Immature natural killer cell (primary cell): ENCODE measurements at places on chromosomes 11 and 22.

- DNase-seq, result no peak
These were observed 103.2 kb downstream of the XKR3 start for GRCh38 chr22:16721961-16722360.

DNA sequence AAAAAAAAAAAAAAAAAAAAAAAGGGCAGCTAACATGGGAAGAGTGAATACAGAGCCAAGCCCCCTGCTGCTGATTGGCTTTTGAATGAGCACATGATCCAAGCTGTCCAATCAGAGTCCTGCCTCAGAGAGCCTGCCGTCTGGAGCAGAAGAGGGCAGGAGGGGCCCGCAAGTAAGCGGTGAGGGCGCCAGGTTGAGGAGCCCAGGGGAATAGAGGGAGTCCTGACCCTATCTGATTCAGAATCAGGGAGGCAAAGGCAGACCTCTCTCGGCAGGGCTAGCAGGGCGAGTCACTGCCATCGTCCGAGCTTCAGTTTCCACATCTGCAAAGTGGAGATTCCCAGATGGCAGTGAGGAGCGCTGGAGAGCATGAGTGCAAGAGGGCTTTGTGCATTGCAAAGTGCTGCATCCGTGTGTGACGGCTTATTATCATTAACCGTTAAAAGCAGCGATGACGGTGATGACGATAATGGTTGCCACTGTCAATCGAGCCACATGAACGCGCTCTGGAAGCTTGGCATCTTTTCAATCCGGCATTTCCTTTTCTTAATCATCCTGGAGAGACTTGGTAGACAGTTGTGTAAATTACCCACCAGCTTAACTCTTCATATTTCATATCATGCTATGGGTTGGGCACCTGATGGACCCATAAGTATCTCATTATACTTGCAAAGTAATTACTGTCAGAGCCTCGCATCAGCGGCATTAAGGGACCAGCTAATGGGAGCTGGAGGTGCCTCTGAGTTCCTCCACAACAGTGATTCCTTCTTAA, 68.6 kb upstream of the ATXN10 start:
- no peak for DNase-seq

GRCh38 chr22:38097058-38097457, 13.1 kb upstream of the SLC16A8 start:
- no peak for DNase-seq

DNA sequence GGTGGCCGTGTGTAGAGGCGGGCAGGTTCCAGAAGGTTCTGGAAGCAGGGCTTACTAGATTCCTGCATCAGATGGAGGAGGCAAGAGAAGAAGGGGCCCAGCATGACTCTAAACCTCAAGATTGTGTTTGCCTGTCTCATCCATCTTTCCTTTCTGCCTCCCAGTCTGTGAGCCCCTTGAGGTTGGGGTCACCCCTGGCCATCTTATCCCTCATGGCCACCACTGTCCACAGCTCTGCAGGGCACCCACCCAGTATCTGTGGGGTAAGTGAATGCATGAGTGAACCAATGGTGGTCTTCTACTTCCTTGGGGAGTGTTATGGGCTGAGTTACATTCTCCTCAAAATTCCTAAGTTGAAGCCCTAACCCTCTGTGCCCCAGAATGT, 79.3 kb downstream of the MYEOV start:
- no peak for DNase-seq

DNA sequence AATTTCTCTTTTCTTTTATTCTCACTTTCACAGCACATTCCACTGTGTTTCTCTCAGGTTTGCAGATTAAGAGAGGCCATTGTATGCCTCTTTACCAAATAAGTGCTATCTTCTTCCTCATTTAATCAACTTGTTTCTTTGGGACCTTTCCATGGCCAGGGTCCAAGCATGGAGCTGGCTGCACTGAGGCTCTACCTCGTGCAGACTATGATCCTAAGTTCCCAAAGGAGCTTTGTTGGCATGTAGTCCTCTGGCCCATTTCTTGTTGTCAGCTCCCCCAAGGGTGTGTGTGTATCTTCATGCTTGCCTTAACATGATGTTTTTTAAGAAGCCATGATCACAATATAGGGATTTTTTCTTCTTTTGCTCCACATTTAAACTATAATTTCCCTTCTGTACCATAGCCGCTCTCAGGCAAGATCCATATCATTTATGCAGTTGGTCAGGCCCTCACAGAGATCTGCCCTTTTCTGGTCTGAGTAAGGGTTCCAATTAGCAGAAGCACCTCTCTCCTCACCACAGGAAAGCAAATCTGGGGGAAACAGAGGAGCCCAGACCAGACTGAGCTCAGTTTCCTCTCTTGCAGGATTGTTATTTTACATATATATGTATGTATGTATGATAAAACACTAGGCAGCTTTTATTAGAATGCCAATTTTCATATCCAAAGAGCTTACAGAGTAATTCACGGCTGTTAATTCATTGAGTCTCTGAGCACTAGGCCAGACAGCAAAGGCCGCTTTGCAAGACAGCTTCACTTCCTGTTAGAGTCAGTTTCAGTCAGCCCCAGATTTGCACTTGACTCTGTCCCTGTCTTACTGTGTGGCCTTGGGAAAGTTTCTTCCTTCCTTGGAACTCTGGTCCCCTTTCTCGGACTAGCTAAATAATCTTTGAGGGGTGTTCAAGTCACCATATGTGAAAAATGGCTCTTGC, 34.3 kb downstream of the CYB5R2 start:
- DNase-seq, result no peak

DNA sequence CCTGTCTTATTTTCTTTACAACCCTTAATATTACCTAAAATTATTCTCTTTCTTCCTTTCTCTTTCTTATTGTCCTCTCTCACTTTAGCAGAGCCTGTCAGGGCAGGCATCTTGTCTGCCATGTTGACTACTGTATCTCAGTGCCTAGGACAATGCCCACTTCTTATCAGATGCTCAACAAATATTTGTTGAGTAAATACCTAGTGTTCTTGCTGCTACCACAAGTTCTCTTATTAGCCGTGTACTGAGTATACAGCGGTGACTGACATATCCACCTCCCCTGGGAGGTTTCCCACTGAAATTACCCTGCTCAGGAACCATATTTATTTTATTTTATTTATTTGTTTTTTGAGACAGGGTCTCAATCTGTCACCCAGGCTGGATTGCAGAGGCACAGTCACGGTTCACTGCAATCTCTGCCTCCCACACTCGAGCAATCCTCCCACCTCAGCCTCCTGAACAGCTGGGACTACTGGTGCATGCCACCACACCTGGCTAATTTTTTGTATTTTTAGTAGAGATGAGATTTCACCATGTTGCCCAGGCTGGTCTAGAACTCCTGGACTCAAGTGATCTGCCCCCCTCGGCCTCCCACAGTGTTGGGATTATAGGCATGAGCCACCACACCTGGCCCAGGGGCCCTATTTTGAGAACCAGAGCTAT, 6.7 kb downstream of the HPX start:
- no peak for DNase-seq

GRCh38 chr11:10792385-10793068, 16.2 kb downstream of the EIF4G2 start:
- DNase-seq, result peak; percentile 80

GRCh38 chr11:105491394-105491793, 118.5 kb upstream of the GRIA4 start:
- DNase-seq, result no peak

DNA sequence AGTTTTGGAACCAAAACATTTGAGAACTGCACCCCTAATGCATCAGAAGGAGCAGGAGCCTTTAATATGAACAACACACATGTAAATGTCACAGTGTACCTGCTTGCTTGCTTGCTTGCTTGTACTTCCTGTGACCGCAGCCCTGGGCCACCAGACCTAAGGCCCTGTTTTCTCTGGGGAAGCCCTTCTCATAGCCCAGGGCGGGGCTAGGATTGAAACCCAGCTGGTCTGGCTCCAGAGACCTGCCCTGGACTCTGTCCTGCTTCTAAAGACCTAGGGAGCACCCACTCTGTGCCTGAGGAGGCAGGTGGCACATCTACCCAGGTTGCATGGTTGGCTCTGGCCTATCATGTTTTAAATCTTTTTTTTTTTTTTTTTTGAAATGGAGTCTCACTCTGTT, 7.6 kb upstream of the MCM5 start:
- DNase-seq, result no peak

DNA sequence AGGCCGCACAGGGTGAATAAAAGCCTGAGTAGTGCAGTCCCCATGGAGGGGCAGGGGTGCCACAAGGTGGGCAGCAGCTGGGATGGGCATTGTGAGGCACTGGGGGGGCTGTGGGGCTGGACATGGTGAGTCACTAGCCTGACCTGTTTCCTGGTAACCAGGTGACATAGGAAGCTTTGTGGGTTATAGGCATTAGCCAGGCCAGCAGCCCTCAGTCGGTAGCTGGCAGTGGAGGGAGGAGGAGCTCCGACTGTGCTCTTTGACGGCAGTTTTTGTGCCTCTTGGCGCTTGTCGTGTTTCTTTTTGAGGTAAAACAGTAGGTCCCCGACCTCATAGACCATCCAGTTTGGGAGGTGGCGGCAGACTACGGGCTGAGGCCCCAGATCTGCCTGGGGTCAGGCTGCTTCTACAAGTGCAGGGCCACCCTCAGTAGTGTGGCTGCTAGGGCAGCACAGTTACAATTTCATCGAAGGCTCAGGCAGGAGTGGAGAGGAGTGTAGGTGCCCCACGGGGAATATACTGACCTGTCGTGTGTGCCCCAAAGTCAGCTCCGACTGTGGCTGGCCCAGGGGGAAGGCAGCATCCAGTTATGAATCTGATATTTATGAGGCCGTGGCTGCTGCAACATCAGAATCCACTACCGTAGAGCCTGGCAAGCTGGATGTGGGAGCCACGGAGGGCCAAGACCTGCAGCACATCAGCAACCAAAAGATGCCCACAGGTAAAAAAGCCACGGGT, 107.7 kb downstream of the CRYBB2 start:
- no peak for DNase-seq

GRCh38 chr11:69670158-69670845, 4.9 kb downstream of the LTO1 start:
- DNase-seq, result peak; percentile 47

DNA sequence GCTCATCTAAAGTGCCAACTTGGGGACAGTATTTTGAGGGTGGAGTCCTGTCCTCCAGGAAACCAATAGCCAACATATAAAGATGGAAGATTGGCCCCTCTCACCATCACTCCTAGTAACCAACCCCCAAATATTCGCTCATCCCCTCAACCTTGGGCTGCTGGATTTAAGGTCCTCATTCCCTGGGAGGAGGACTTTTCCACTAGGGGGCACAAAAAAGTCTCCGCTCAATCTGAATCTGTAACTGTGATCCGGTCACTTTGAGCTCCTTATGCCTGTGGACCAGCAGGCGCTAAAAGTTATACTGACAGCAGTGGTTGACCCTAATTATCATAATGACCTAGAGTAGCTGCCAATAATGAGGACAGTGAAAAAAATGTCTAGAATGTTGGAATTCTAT, 20.5 kb upstream of the CLPB start:
- no peak for DNase-seq

- DNase-seq, result no peak
These were observed 33.8 kb upstream of the SPON1 start for GRCh38 chr11:13928566-13929251.

GRCh38 chr11:26839911-26840698, 118.2 kb upstream of the SLC5A12 start:
- no peak for DNase-seq

- no peak for DNase-seq
These were observed 121.1 kb downstream of the KIRREL3 start for GRCh38 chr11:126879516-126879915.

GRCh38 chr22:26122920-26123468, 46.3 kb upstream of the SEZ6L start:
- DNase-seq, result no peak

GRCh38 chr11:35280727-35281126, 138.6 kb downstream of the SLC1A2 start:
- no peak for DNase-seq

- no peak for DNase-seq
These were observed 223.9 kb downstream of the CNTN5 start for GRCh38 chr11:99244613-99245012.

DNA sequence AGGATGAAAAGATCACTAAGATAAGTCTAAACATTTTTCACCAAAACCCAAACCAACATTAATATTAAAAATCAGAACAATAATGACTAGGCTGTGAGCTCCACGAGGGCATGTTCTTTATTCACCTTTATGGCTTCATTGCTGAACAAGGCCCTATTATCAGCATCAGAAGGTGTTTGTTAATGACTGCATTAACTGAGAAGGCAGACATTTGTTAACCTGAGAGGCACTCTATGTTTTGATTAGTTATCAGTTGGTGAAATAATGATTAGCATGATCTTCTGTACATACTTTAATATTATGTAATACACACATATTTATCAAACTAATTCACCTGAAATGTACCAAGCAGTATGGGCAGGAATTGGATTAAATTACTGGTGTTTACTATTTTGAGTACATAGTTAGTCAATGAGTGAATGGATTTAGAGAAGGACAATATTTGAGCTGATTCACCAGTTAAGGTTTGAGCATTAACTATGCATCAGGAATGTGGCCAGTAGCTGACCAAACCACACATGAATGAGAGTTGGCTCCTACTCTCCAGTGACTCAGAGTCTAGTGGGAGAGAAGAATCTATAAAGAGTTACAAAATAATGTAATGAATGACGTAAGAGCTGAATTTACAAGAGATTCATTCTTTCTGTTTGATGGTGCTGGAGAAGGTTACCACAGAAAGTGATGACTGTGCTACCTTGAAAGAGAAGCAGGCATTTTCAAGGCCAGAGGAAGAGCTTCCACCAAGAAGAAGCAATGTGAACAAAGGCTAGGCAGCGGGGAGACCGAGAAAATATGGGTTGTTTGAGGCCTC, 6.7 kb downstream of the IL18 start:
- no peak for DNase-seq

DNA sequence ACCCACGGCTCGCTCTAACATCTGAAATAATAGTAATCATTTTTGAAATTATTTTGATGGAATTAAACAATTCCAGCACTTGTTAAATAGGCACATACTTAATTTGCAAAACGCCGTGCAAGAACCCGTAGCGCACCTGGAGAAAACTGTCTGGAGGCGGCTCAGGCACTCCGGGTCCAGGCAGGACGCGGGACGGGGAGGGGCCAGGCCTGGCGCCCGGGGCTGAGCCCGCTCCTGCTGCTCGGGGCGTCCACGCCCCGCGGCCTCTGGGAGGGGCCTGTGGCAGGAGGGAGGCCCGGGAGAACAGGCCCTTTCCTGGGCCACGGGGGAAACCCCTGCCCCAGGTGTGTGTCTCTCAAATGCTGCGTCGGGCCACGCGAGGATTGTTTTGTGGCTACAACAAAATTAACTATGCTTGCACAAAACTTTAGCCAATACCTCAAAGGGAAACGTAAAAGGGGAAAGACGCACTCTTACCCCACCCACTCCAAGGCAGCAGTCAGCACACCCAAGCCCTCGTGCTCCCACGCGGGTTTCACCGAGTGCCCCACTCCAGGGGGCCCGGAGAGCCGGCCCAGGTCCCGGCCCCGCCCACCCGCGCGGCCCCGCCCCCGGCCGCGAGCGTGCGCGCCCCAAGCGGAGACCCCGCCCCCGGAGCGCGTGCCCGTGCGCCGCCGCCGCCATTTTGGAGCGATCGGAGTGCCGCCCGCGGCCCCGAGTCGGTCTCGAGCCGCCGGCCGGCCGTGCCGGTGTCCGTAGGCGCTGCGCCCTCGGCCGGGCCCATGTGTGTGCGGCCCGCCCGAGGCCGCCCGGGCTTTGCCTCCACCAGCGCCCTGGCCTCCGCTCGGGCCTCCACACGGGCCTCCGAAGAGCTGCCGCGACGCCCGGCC, at the start of gene PPP6R2:
PPP6R2 (plus strand) TSS at position 677 of the 890 bp plus-strand sequence. CDS start 50,582 bp downstream, outside the sequence.
- DNase-seq, result peak; percentile 85
